T follicular helper cell (primary cell): ENCODE measurements at places on chromosomes 6 and 20.

- no peak for DNase-seq
Observed at GRCh38 chr6:118892355-118892991, 1.5 kb upstream of the ASF1A start.

GRCh38 chr6:63882208-63882607 lies 246.6 kb downstream of the PHF3 start:
- DNase-seq: no peak

DNA sequence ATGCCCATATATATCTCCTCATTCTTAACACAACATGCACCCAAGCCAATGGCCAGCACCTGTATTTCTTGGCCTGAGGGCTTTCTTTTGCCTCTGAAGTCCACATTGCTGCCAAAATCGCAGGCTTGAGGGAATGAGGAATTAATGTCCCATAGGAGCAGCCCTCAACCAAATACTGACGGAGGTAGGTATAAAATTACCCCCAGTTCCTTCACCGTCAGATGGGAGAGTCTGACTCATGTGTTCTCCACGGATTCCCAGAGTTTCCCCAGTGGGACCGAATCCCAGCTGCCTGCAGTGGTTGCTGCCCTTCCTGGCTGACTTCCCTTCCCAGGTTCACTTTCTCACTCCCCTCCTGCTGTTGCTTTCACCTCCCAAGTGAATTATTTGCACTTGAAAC lies 602.2 kb upstream of the NOX3 start:
- DNase-seq: no peak

- no peak for DNase-seq
Observed at GRCh38 chr20:33242319-33243100, 6.7 kb downstream of the BPIFA1 start.

- no peak for DNase-seq
Observed at GRCh38 chr20:55446301-55446700, 559.0 kb downstream of the CBLN4 start.

DNA sequence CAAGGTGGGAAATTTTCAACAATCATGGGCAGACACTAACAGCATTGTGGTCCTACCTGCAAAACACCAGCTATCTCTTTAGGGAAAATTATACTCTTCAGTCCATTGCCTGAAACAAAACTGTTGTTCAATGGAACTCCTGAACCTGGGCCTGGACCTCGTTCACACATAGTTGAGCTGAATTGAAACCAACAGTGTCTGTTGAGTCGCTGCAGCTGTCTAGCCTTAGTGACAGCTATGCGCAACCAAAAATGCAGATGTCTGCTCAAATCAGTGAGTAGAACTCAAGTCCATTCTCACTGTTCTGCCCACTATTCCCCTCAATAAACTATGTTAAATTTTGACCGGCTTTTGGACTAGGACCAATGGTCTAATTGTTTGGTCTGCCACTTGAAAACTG lies 286.2 kb downstream of the TFAP2A start:
- no peak for DNase-seq

DNA sequence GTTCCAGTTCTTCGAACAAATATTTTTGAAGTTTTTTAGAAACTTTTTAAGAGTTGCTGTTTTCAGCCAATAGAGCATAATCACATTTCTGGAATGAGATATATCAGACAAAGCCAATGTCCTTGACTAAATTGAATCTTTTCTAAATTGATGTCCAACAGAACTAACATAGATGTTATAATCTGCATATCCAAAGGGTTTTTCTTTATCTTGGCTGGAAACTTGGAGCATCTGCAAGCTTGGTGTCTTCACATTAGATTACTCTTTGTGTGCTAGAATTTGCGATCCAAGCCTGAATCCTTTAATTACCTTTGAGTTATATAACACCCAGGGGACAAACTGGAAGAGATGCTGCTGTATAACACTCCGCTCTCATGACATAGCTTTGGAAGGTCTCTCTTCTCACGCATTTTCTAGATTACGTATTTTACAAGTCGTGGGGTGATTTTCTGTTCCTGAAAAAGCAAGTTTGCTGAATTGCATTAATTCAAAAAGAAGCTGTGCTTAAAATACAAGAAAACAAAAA lies 64.4 kb upstream of the FUCA2 start:
- no peak for DNase-seq

GRCh38 chr6:6611486-6611885 lies 23.0 kb downstream of the LY86 start:
- DNase-seq: no peak
